Fibroblast of upper back skin (primary cell): ENCODE measurements at places on chromosomes 16 and 17.

GRCh38 chr17:48816438-48816773, 623 bp downstream of the TTLL6 start:
- DNase-seq: no peak

GRCh38 chr16:21267298-21267697, 10.8 kb downstream of the CRYM start:
- no peak for DNase-seq

DNA sequence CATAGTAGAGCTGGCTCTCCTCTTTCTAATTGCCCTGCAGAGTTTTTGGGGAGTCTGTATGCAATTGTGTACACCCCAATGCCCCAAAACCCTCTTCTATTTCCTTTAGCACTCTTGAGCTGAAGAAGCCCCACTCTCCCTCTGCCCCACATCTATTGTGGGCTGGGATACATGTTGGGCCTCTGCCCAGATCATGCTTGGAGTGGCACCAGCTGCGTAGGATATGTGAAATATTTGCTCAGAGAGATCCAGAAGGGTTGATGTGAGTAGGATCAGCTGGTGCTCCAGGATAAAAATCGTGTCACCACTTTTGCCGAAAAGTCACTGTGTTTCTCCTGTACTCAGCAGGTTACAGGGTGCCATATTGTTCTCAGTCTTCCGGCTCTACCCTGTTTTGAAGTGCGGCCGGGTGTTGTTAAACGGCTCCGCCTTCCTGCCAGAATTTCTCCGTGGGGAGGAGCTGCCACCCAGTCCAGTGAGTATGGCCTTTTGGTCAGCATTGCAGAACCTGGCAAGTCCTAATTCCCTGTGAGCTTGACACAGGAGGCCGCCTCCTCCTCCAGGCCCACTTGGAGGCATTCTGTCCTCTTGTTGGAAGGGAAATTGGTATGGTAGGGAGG, 664.5 kb downstream of the WWOX start:
- DNase-seq: no peak

- no peak for DNase-seq
These were observed 45.1 kb downstream of the WDR45B start for GRCh38 chr17:82602986-82603710.

- DNase-seq: no peak
These were observed 398.1 kb downstream of the KIF2B start for GRCh38 chr17:54220829-54221228.

DNA sequence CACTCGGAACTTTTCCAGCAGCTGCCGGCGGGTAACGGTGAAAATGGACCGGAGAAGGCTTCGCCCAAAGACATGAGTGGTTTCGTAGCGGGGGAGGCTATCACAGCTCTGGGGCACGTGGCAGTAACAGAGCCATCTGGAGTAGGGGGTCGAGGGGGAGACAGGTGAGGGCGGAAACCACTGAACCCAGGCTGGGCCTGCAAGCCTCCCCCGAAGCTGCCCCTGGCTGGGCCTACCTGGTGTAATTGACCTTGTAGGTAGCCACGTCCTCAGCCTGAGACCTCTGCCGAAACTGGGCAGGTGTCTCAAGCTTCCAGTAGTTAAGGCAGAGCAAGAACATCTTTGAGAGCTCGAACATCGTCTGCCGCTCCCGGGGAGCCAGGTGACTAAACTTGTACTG, 1.9 kb downstream of the KAT2A start:
- no peak for DNase-seq

GRCh38 chr17:50117202-50118051, 12.5 kb downstream of the SAMD14 start:
- DNase-seq: peak; percentile 48

- no peak for DNase-seq
These were observed 53.7 kb upstream of the ZNF267 start for GRCh38 chr16:31819948-31820347.

DNA sequence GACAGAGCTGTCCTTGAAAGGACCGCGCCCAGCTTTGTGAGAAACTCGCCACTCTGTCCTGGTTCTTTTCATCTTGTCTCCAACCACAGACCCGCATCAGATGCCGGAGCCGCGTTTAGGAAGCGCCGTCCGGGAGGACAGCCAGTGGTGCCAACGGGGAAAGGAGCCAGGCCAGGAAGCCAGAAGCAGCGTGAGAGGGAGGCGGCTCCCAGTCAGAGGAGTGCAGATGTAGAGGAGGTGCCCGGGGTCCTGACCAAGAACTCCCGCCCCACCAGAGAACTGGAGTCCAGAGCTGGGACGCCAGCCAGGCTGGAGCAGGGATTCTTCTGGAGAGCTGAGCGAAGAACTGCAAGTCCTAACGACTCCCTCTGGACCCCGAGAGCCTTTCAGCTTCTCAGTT, 49.3 kb upstream of the TNRC6C start:
- DNase-seq: no peak

- DNase-seq: no peak
These were observed 833.6 kb upstream of the SOX9 start for GRCh38 chr17:71287071-71287823.

GRCh38 chr17:79435962-79436361, 174.9 kb downstream of the RBFOX3 start:
- DNase-seq: no peak

- DNase-seq: no peak
These were observed 12.0 kb downstream of the TAX1BP3 start for GRCh38 chr17:3656353-3656752.

DNA sequence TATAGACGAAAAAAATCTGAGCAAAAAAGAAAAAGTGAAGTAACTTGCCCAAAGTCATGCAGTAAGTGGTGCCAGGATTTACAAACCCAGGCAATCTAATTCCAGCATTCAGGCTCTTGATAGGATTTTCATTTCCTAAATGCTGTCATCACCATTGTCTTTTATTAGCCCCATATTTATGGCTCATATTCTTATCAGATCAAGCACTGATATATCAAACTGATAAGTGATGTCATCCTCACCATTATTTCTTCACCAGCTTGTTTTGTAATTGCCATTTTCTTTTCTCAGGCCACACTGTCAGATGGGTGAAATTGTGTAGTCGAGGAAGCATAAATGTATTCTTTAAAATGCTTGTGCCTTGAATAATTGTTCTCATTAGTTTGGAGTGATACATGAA, 1.3 kb downstream of the RAD51C start:
- no peak for DNase-seq

- no peak for DNase-seq
These were observed 4.0 kb downstream of the AMFR start for GRCh38 chr16:56421313-56421712.

DNA sequence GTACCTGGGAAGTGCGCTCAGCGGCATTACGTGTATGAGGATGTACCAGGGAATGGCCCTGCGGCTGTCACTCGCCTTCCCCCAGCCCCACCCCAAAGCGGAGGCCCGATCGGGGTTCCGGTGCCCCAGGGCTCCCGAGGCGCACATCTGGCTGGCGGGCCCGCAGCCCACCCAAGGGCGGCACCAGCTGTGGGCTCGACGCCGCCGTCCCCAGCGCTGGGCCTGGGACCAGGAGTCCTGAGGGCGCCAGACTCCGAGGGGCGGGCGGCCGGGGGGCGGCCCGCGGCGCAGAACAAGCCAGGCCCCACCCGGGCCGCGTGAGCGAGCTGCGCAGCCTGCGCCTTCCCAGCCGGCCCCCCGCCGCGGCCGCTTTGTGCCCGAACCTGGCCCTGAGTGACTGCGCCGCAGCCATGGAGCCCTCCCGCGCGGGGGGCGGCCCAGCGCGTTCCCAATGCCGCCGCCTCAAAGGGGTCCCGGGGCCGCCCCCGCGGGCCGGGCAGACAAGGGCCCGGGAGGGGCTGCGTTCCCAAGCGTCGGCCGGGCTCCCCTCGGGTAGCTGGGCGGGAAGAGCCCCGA, 17.4 kb downstream of the ZNF423 start:
- DNase-seq: no peak

DNA sequence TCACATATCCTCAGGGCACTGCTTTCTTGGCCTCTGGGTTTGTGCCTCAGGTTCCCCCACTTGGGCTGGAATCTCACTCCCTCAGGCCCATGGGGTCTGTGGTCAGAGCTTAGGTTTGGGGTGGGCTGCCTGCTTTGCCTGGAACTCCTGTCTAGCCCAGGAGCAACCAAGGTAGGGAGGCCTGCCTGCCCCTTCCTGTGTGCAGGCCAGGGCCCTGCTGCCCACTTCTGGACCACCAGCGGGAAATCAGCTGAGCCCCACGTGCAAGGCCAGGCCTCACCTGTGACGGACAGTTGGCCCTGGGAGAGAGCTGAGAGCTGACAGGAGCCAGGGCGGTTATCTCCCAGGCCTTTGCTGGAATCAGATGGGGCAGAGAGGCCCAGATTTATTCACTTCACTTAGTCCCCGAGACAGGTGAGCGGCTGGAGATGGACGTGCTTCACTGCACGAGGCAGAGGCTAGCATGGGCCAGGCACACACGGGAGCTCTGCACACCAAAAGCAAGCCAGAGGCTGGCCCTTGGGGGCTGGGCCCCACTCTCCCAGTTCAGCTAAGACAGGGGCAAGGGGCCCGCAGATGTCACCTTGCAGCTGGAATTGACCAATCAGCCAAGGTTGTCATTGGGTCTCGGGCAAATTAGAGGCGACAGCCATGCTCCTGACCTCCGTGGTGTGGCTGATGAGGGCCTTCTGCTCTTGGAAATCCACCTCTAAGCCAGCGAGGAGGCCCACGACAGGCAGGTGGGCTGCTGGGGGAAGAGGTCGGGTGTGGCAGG, 49.9 kb upstream of the DOC2B start:
- DNase-seq: no peak

- no peak for DNase-seq
These were observed 233.4 kb downstream of the STX8 start for GRCh38 chr17:9342225-9342624.

DNA sequence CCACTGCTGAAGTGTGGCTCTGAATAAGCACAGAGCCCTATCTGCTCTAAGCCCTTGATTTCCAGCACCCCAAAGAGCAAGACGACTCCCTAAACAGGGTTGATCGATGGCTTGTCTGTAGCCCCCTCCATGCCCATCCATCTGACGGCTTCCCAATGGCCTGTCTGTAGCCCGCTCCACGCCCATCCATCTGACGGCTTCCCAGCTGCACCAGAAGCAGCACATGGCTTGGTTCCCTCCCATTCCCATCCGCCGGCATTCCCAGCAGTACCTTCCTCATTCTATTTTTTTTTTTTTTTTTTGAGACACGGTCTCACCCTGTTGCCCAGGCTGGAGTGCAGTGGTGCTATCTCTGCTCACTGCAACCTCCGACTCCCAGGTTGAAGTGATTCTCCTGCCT, 64.5 kb downstream of the RBFOX3 start:
- no peak for DNase-seq

- no peak for DNase-seq
These were observed 37.4 kb downstream of the TMEM186 start for GRCh38 chr16:8760021-8760420.

DNA sequence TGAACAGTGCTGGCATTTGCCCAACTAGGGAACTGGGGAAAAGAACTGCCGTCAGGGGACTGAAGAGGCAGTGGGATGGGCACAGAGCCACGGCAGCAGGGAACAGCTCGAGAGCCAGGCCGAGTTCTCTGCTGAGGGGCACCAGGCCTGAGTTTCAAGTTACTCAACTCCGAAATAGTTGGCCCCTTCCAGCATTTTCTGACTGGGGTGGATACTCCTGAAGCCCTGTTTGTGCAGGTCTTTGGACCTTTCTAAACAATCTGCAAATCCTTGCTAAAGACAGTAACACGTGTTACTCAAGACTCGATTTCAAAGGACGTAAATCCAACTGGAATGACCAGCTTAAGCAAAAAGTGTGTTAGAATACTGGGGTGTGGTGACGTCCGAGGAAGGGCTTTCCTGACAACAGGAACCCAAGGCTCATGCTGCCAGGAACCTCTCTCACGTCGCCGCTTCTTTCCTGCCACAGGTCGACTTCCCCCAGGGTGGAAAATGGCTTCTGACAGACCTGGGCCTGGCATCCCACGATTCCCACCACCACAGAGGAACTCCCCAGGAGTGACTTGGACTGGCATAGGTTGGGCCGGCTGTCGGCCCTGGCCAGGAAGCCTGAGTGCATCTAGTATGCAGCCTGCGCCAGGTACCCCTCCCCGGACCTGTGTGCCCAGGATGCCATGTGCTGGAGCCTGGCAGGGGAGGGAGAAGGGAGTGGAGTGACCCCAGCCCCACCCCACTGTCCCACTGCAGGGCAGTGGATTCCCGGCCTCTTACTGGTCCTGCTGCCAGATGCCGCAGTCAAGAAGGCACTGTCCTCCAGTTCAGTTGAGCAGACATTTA, 71.9 kb downstream of the N4BP1 start:
- no peak for DNase-seq

GRCh38 chr16:23535901-23536300, 21.2 kb downstream of the EARS2 start:
- DNase-seq: peak; percentile 19

- no peak for DNase-seq
These were observed 2.1 kb downstream of the TRAF7 start for GRCh38 chr16:2157480-2158261.

DNA sequence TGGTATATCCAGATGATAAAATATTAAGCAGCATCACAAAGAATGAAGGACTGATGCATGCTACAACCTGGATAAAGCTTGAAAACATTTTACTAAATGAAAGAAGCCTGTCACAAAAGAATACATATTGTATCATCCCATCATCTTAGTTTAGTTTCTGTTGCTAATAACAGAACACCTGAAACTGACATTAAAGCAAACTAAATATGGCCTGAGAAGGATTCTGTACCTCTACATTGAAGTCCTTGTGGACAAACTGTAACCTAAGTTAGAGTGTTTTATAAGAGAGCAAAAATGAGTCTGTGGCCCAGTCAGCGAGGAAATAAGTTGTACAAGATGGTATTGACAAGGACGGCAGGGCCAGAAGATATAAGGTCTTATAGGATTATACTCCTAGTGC, 261.0 kb upstream of the CPHXL start:
- no peak for DNase-seq

- DNase-seq: no peak
These were observed 3.9 kb upstream of the ZNF207 start for GRCh38 chr17:32345951-32346600.

- no peak for DNase-seq
These were observed 3.0 kb upstream of the BIRC5 start for GRCh38 chr17:78211032-78211431.

- DNase-seq: no peak
These were observed 130.9 kb downstream of the ZFHX3 start for GRCh38 chr16:72917051-72917450.

DNA sequence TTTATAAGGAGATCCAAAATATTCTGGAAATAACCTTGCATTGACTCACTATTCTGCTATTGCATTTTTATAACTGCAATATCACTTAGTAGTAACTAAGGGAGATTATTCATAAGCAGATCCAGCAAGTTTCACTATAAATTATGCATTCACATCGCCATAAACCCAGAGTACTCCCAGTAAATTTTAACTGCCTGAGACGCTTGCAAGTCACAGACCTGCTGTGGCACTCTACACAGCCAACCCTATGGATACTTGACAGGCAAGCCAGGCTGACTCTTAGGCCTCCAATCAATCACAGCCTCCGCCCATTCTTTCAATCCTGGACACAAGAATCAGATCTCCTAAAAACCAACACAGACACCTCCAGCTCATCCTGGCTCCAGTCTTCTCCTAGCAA, 28.2 kb downstream of the USP31 start:
- no peak for DNase-seq
